ENCODE measurements at places on chromosomes 2 and 18. TPM values are rescaled to one million over a fixed set of nuclear protein-coding genes. Genes with fewer than 3 reads are reported as not detected.
A peak's percentile ranks its signal among the peaks of the same experiment; 100 is the strongest.

- no peak for DNase-seq
Measured at GRCh38 chr2:50215736-50216135, 816.2 kb downstream of the NRXN1 start.

DNA sequence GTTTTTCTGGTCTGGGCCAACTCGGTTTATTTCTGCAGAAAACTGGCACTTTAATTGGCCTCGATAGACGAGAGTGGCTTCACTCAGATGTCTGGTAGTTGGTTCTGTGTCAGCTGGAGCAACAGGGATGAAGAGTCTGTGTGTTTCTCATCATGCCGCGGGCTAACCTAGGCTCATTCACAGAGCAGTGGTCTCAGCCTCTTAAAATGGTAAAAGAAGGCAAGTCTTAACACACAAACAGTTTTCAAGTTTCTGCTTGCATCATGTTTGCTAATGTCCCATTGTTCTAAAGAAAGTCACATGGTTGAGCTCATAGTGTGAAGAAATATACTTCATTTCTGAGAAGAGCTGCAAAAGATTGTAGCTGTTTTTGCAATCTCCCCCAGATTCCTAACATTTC is 37.5 kb upstream of the ANXA4 start:
- no peak for DNase-seq

Gene CRYGA
- total RNA-seq, result not detected

Gene CCDC121
- 2.1 TPM for total RNA-seq

- peak; percentile 29 for DNase-seq
Measured at GRCh38 chr2:69652206-69652605, 8.7 kb upstream of the AAK1 start.

Gene MTERF4
- total RNA-seq, result 25.5 TPM

DNA sequence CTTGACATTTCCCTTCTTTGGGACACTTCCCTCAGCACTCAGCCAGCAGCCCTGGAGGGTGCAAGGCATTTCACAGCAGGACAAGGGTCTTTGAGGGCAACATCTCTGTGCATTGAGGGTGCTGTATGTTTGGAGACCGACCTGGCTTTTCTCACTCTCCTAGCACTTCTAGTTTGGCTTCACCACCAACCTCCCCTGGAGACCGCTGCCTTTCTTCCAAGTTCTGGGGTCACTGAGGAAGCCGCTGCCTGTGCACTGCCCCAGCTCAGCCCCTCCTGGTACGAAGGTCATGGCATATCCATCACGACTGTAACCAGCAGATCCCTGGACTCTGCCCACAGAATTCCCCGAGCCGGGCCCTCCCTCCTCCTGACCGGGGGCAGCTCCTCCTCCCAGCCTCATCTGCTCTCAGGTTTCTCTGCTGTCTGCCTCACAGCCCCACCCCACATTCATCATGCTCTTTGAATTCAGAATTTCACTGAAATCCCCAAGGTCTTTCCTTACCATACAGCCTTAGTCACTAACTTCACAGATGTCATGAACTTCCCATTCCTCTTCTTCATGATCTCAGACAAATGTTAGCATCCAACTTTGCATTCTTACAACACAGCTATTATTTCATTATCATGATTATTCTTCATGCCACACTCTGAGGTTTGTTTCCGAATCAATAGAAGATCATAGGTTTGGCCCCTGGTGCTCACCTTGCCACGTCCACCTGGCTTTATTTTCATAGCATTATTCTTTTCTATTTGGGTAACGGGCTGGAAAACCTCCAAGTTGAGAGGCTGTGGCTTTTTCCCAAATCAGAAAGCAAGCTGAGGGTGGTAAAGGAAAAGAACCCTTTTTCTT is 113.0 kb upstream of the COPS8 start:
- DNase-seq, result no peak

Gene RGPD4
- 0.07 TPM for total RNA-seq

DNA sequence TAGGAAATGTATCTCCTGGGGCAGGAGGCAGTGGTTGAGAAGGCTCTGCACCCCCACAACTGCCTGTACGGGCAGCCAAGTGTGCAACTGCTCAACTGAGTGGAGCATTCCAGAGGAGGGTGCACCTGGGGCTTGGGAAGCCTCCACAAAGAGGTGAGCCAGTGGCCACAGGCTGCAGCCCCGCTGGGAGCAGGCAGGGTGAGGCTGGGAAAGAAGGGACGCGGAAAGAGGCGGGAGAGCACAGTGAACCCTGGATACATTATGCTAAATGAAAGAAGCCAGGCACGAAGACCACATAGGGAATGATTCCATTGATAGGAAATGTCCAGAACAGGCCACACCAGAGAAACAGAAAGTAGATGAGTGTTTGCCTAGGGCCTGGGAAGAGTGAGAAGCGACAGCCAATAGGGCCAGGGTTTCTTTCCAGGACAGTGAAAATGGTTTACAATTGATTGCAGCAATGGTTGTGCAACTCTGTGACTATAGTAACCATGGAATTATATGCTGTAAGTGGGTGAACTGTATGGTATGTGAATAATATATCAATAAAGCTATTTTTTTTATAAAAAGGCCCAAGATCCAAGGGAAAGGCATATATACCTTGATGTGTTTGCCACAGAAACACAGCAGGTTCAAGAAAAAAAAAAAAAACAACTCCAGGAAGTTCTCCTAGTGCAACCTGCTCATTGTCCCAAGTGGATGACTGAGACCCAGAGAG is 82.4 kb downstream of the DDX1 start:
- peak; percentile 6 for DNase-seq

GRCh38 chr2:111118981-111119821 is 1.5 kb upstream of the BCL2L11 start:
- DNase-seq, result no peak

DNA sequence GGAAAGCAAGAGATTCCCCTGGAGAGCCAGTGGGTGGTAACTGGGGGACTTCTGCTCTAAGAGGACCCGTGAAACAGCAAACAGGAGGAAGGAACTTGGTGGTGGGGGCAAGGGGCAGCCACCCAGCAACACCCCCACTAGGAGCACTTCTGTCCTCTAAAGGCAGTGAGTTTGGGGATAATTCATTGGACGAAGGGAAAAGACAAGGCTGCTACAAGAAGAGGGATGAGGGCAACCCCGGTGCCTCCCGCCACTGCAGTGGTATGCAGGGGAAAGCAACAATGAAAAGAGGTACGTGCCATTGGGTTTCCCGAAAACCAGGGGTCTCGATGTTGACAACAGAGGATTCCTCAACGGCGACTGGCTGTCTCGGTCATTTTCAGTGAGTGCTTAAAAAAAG is 9.1 kb downstream of the RPL31 start:
- DNase-seq, result no peak

Gene STARD6
- not detected for total RNA-seq

DNA sequence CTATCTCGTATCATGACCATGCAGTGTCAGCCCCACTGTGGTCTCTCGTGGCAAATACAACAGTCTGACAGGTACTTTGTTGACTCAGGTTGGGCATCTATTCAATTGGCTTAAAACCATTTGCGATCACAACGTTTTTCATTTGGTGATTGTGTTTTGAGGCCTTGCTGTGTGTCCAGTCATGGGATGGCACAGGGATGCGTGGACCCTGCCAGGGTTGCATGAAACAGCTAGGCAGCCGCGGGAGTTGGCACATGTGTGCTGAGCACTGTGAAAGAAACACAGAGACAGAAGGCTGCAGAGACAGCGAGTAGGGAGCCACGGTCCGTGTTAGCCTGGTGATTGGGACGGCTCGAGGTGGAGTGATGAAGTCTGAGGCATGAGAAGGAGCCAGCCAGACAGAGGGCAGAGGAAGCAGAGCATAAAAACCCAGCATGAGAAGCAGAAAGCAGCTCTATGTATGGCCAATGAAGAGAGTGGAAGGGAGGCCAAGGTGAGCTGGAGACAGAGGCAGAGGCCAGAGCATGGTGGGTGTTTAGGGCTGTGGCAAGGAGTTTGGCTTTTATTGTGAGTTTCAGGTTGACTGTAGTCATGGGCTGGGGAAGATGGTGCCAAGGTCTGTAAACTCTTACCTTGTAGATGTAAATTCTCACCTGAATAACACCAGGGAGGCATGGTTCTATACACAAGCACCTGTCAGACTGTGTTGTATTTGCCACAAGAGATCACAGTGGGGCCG is 31.8 kb upstream of the IL1R1 start:
- no peak for DNase-seq

DNA sequence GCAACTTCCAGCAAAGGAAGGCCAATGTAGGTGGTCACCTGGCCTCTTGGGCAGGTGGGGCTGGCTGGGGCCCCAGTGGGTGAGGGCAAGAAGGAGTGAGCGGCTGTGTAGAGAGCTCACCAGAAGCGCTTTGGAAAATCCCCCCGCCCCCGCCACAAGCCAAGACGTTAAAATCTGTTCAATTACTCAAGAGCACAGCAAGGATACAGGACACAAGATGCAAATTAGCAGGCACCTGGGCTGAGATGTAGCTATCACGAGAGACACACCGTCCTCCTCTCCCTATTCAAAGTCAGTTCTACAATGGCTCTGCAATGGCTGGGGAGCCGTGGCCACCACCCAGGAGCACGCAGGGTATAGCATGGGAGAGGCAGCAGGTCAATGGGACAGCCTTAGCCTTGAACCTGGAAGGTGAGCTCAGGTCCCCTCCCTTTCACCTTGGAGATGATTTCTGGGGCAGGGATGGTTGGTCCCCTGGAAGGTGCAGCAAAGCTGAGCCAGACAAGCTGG is 38.5 kb upstream of the GPR17 start:
- DNase-seq, result no peak

Gene CPLX4
- not detected for total RNA-seq

GRCh38 chr2:23270810-23271209 is 114.2 kb upstream of the KLHL29 start:
- DNase-seq, result no peak

DNA sequence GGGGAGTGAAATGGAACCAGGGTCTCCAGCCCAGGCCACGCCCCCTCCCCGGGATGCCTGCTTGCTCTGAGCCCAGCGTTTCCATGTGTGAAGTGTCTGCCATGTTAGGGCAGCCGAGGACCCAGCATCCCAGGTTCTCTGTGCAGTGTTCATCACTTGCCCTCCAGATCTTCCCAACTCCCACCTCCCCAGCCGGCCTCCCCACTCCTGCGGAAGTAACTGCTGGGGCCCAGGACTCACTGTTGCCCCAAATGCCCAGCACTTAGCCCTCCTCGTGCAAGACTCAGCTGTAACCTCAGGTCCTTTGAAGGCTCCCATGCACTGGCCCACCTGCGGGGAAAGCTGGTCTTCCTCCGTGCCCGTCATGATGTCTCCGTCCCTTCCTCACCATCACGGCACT is 9.7 kb upstream of the PXDN start:
- no peak for DNase-seq

- no peak for DNase-seq
Measured at GRCh38 chr2:146238254-146238966, 1606.4 kb upstream of the ACVR2A start.

GRCh38 chr2:150644298-150645067 is 157.0 kb upstream of the RND3 start:
- DNase-seq, result no peak

DNA sequence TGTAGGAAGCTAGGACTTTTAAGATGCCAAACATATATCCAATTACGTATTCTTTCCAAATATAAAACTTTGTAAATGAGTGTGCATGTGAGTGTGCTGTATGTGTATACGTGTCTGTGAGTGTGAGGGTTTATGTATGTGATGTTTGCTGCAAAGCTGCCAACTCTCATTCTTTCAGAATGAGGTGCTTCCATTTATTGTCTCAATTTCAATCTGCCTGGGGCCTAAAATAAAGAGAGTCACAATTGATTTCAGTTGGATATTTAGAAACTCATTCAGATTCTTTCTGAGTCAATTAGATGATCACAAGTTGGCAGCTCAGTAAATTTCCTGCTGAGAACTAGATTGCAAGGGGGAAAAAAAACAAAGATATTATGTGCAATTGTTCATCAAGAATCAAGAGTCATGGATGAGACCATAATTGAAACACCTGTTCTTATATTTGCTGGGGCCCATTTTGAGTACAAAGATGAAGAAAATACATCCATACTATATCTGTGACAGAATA is 621.2 kb upstream of the ACVR2A start:
- no peak for DNase-seq

Gene CCDC141
- total RNA-seq, result 0.30 TPM

- DNase-seq, result no peak
Measured at GRCh38 chr2:81545626-81546025, 1241.1 kb upstream of the LRRTM1 start.

DNA sequence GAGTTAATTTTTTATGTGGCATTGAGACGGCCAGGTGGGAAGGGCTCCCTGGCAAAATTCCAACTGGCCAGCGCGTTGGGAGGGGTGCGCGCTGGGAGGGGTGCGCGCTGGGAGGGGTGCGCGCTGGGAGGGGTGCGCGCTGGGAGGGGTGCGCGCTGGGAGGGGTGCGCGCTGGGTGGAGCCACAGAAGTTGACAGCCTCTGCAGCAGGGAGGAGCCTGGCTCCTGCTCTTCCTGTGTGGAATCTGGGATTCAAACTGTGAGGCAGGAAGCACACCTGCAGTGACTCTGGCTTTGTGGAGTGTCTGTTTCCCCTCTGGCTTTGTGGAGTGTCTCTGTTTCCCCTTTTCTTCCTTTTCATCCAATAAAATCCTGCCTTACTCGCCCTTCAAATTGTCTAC is 147.9 kb upstream of the CBLN2 start:
- DNase-seq, result no peak

Gene SLC40A1
- 1.5 TPM for total RNA-seq

DNA sequence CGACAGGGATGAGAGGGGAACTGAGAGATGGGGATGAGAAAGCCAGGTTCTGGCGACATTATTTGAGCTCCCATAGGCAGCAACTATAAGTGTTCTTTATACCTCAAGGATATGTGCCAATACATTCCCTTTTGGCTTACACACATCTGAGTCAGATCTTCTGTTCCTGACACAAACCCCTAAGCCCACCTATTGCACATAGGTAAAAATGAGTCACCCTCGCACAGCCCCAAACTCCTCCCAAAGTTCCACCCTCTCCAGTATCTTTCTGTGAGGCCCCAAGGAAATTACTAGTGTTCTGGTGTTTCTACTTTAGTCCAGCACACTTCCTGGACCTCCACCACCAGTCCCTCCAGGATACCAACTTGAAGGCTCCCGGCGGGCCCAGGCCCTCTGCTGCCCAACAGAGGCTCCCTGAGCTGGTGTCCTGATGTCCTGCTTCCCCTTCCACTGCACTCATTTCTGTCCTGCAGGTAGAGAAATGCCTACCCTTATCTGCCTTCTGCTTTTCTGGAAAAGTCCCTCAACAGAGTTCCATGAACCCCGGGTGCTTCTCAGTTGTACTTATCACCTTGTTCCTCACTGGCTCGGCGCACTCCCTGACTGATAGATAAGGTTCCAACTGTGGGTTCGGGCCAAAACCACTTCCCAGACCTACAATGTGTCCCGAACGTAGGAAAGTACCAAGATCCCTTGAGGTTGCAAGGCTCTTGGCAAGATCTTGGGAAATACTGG is 125.5 kb downstream of the EN1 start:
- no peak for DNase-seq

Gene HOXD3
- 1.4 TPM for total RNA-seq

Gene SERPINB10
- total RNA-seq, result not detected
